H7 (cell line): ENCODE measurements at places on chromosomes 5 and 9.

GRCh38 chr9:13443346-13444244, 164.1 kb upstream of the MPDZ start:
- DNase-seq, result no peak

DNA sequence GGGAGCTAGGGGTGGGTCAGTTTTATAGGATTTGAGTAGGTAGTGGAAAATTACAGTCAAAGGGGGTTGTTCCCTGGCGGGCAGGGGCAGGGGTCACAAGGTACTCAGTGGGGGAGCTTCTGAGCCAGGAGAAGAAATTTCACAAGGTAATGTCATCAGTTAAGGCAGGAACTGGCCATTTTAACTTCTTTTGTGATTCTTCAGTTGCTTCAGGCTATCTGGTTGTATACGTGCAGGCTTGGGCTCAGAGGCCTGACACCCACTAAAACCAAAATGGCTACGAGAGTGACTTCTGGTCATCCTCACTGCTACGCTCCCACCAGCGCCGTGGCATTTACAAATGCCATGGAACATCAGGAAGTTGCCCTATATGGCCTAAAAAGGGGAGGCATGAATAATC, 20.7 kb upstream of the NXNL2 start:
- no peak for DNase-seq

DNA sequence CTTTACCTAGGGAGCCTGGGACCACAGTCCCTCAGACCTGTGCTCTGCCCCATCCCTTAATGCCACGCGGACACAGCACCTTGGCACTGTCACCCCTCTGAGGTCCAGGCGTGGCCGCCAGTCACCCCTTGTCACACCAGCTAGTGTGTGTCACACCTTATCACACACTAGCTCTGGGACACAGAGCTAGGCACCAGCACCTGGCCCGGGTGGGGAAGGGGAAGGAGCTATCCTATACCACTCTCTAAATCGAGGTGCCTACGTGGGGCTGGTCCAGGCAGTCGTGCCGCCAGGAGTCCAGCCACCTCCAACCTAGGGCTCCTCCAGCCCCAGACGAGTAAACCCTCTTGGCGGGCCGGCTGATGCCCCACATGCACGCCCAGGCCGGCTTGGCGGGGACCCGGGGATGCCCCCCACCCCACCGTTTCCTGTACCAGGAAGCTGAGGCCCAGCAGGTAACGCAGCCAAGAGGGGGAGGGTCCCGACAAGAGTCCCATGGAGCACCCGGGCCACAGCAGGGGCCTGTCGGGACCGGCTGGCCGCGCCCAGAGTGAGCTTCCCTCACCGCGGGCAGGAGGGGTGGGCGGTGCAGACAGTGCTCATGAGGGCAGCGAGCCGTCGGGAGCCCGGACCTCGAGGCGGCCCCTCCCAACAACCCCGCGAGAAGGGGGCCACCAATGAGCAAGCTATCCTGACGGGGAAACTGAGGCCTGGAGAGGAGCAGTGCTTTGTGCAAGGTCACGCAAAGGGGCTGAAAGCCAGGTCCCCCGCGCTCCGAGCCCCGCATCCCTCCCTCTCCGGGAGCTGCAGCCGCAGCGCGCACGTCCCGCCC, 550 bp downstream of the CORO2A start:
- DNase-seq, result peak; percentile 88

- no peak for DNase-seq
These were observed 187.0 kb upstream of the KCNN2 start for GRCh38 chr5:114174837-114175236.
